ENCODE measurements at places on chromosomes 5 and 9. TPM values are rescaled to one million over a fixed set of nuclear protein-coding genes. Genes with fewer than 3 reads are reported as not detected.

PCDHGA9 gene
- 1.9 TPM for total RNA-seq

FABP6 gene
- total RNA-seq, result not detected

PHF24 gene
- not detected for total RNA-seq

LCN12 gene
- total RNA-seq, result 1.4 TPM

HMCN2 gene
- total RNA-seq, result 0.05 TPM

- H3K27ac ChIP-seq, result no peak overlapping the region
- peaks cover 3% of the 10 kb centered on the region for H3K36me3 ChIP-seq
- peaks cover 7% of the 10 kb centered on the region for H3K27me3 ChIP-seq
- no peak for DNase-seq
Measured at GRCh38 chr5:73214996-73215395, 42.0 kb downstream of the TMEM174 start.

DNA sequence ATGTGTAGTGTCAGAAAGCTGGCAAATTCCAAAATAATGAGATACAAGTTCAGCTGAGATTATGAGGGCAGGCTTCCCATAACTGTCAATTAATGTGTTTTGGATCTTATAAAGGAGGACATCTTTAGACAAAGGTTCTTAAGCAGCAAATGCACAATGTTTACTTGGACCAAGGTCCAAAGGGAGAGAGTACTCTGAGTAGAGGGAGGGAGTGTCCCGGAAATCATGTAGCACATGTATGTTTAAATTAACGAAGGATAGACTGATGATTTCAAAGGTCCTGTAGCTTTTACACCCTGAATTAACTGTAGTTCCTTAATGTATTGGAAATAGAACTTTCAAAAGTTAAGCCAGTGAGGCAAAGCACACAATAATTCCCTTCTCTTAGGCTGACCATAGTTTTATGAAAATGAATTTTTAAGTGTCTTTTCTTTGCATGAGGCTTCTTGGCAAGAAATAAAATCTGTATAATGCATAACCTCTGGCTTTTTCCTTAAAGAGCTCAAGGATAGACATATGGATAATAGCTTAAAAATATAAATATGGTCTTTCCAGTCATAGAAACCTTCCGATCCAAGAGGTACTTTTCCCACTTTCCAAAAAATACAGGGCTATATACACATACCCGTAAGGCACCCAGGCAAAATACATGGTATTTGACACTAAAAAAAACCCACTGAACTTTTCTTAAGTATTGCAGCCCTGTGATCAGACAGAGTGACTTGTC, 93.0 kb downstream of the PCSK5 start:
- no peak for DNase-seq
- no peaks in the 10 kb centered on the region for H3K27me3 ChIP-seq
- H3K27ac ChIP-seq, result no peak overlapping the region
- peaks cover 5% of the 10 kb centered on the region for H3K36me3 ChIP-seq
- no peaks in the 10 kb centered on the region for H3K4me1 ChIP-seq
- no peak overlapping the region for H3K4me3 ChIP-seq

- no peaks in the 10 kb centered on the region for H3K27me3 ChIP-seq
- H3K4me3 ChIP-seq, result no peak overlapping the region
- H3K36me3 ChIP-seq, result no peaks in the 10 kb centered on the region
- H3K27ac ChIP-seq, result peak overlapping the region; percentile 27
- H3K4me1 ChIP-seq, result peaks cover 17% of the 10 kb centered on the region
Measured at GRCh38 chr5:31107091-31107518, 86.4 kb upstream of the CDH6 start.

- no peak overlapping the region for H3K27ac ChIP-seq
- no peak overlapping the region for H3K4me3 ChIP-seq
Measured at GRCh38 chr5:59193616-59194319, 610.9 kb downstream of the RAB3C start.

DNA sequence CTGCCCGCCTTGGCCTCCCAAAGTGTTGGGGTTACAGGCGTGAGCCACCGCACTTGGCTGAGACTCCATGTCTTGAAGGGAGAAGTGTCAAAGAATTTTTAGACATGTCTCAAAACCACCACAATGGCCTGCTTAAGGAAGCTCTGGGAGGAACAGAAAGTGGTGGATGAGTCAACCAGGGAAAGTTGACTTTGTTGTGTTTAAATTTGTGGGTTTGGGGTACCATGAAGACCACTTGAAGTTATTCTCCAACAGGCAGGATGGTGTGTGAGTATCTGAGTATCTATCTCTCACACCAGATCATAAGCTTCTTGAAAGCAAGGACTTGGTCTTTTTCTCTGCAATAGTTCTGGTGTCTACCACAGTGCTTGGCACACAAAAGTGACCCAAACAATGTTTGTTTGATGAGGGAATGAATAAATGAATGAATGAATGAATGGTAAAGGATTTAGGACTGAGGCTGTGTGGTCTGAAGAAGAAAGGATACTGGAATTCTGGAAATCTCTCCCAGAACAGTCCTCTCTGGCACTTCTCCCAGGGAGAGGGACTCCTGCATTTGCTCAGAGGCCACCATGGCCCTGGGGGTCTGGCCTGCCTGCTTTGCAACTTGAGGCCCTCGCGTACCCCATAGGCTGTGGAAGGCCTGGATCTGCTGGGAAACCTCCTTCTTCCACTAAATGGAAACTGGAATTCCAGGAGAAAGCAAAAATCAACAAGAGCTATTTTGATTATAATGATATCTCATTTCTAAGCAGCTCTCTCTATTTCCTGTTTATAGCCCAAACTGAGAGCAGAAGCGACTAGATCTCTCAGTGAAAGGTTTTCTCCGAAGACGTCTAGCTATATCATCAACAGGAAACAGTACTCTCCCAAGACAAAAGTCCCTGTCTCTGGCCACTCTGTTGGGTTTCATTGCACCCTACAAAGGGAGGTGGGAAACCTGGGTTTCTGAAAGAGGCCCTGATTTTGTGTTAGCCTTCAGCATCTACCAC, 187.9 kb downstream of the PALM2AKAP2 start:
- no peak overlapping the region for H3K4me3 ChIP-seq
- H3K36me3 ChIP-seq, result no peaks in the 10 kb centered on the region
- peaks cover 32% of the 10 kb centered on the region for H3K4me1 ChIP-seq
- no peaks in the 10 kb centered on the region for H3K27me3 ChIP-seq

DNA sequence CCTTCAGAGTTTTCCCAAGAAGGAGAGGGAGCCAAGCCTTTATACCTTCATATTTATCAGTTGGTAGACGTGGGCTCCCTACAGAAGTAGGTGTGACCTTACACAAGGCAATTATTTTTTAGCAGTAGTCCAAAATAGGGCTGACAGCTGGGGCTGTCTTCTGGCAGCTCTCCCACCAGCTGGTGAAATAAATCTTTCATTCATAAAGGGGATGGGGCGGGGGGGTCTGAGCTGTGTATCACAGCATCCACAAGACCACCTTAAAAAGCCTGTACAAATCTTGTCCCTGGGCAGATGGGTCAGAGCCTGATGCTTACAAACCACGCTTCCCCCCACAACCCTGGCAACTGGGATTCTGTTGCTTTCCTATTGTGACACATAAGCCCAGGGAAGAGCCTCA, 19.7 kb downstream of the CSF2 start:
- H3K27ac ChIP-seq, result no peak overlapping the region
- DNase-seq, result no peak
- H3K4me3 ChIP-seq, result no peak overlapping the region
- no peaks in the 10 kb centered on the region for H3K36me3 ChIP-seq
- H3K27me3 ChIP-seq, result no peaks in the 10 kb centered on the region

GRCh38 chr9:98523231-98523901, 185.4 kb downstream of the GABBR2 start:
- no peaks in the 10 kb centered on the region for H3K4me1 ChIP-seq
- no peaks in the 10 kb centered on the region for H3K36me3 ChIP-seq
- DNase-seq, result no peak

Measured in osteocyte (in vitro differentiated cells).